Spinal cord (tissue), 10 donors: ENCODE measurements at places on chromosomes 12 and 14.

DNA sequence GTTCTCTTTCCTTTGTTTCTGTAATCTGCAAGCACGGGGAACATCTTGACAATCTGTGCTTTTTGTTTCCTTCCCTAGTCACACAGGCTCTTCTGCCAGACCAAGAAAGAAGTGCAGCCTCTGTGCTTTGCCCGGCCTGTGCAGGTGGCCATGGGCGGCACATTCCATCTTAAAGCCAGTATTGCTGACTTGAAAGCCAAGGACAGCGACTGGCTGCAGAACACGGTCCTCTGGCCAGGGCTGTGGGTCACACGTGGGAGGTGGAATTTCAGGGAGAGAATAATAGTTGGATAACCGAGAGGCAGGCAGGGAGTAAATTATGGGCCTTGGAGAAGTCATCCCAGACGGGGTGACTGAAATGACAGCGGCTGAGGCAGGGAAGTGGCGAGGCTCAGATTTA is 24.8 kb downstream of the FNTB start:
- DNase-seq: no peak

DNA sequence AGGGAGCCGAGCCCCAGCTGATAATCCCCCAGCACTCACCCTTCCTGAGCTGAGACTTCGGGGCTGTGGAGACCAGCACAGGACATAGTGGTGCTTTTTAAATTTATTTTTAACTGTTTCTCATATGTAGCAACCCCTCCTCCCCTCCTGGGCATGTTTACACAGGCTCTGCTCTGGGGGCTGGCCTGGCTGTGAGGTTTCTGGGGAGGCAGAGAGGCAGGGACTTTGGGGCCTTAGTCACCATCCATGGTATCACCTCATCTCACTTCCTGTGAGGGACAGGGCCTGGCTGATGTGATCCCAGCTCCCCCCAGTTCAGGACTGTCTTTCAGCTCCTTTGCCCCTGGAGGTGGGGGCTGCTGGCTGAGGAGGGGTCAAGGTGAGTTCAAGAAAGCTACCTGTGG is 20.4 kb downstream of the VASH1 start:
- DNase-seq: no peak

DNA sequence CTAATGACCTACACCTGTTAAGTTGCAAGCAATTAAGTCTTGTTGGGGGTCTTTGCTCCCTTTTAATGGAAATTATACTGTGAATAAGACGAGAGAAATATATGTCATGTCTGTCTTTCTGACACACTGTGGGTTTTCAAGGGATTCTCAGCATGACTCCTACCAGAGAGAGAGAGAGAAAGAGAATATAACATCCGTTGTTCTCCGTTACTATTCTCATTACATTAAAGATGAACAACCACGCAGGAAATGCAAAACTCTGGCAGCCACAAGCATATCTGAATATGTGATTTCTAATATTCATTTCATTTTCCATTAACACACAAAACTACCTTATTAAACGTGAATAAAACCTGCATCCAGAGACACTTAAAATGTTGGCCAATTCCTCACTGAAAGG is 67.3 kb upstream of the EGLN3 start:
- no peak for DNase-seq

- no peak for DNase-seq
These were observed 116.4 kb downstream of the NTF3 start for GRCh38 chr12:5548152-5548943.

DNA sequence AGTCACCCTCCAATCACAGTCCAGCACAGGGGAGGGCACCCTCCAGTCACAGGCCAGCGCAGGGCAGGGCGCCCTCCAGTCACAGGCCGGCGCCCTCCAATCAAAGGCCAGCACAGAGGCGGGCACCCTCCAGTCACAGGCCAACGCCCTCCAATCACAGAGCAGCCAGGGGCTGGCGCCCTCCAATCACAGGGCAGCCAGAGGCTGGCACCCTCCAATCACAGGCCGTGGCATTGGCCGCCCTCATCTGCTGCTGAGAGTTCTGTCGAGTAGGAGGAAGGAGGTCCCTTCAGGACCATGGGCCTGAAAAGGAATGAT is 26.6 kb downstream of the DDX51 start:
- no peak for DNase-seq

- DNase-seq: peak; percentile 61
These were observed 52.9 kb downstream of the PEBP1 start for GRCh38 chr12:118188690-118189371.
